GDM1 (cell line): ENCODE measurements at places on chromosomes 4 and X.
A peak's percentile ranks its signal among the peaks of the same experiment; 100 is the strongest.

GRCh38 chrX:149799938-149800337, 18.2 kb downstream of the MAGEA9 start:
- no peak for DNase-seq

DNA sequence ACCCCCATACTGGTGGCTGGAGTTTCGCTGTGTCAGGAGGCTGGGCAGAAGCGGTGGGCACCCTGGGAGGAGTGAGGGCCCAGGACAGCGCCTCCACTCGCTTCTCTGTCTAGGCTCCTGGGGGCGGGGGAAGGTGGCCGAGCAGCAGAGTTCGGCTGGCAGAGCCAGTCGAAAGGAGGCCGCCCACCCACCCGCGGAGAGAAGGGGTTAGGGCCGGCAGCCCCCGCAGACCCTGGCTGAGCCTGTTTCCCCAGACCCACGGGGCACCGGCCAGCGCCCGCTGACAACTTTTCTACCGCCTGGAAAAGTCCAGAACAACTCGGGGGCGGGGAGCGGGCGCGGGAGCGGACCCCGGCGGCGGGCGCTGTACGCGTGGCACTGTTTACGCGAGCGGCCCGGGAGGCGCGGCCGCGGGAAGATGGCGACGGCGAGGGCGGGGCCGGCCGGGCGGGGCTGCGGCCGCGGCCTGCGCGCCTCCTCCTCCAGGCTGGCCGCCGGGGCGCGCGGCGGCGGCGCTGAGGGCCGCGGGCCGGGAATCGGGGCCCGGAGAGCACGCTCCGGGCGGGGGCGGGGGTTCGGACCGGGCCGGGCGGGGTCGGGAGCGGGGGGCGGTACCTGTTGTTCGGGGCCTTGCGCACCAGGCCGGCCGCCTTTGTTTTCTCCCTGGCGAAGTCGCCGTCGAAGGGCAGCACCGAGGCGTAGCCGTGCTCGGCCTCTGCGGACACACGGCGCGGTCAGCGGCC, 628 bp downstream of the MXD4 start:
- DNase-seq: peak; percentile 39

DNA sequence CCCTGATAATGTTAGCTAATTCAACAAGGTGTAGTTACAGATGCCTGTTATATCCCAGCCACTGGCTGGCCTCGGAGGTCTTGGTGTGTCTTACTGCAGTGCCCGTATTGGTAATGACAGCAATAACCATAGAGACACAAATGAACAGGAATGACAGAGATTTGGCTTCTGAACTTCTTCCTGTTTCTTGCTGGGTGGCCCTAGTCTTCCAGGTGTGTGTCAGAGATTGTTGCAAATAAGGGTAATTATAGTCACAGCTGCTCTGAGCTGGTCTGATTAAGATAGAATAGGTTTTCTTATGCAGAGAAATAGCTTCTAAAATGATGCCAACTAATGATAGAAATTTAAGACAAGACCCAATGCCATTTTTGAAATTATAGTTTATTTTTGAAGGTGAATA, 64.1 kb upstream of the MAD2L1 start:
- DNase-seq: no peak

DNA sequence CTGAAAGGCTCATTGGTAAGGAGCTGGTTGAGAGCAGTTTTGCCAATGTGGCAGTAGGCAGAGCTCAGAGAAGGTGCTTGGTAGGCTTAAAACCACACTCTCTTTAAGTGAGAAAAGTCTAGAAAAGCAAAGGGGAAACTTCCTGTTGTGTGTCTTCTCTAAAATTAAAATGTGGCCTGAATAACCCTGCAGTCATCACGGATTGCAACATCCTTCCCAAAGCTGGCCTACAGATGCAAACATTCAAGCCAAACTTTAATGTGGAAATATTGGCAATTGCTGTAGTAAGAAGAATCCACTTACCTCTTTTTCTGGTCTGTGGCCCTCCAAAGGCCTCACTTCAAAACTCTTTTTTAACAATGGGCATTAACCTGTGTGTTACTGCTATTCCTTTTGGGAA, 348.5 kb downstream of the OPHN1 start:
- no peak for DNase-seq

DNA sequence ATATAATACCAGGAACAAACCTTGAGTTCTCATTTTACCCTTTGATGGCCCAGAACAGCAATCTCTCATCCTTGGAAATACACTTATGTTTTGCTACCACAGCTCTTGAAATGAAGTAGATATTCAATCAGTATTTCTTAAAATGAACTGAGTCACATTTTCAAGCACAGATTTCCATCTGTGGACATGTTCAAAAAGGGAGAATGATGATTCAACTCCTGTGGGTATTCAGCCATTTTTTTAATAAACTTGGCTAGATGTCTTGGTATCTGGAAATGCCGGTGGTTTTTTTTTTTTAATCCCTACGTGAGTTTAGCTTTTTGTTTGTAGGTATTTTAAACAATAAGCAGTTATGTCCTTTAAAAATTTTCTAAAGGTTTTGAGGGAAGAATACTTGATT, 64.2 kb upstream of the TRPC5OS start:
- no peak for DNase-seq

GRCh38 chrX:52031371-52031770, 37.6 kb downstream of the MAGED4B start:
- DNase-seq: no peak

- DNase-seq: peak; percentile 14
Observed at GRCh38 chr4:101279377-101279871, 67.9 kb downstream of the PPP3CA start.

DNA sequence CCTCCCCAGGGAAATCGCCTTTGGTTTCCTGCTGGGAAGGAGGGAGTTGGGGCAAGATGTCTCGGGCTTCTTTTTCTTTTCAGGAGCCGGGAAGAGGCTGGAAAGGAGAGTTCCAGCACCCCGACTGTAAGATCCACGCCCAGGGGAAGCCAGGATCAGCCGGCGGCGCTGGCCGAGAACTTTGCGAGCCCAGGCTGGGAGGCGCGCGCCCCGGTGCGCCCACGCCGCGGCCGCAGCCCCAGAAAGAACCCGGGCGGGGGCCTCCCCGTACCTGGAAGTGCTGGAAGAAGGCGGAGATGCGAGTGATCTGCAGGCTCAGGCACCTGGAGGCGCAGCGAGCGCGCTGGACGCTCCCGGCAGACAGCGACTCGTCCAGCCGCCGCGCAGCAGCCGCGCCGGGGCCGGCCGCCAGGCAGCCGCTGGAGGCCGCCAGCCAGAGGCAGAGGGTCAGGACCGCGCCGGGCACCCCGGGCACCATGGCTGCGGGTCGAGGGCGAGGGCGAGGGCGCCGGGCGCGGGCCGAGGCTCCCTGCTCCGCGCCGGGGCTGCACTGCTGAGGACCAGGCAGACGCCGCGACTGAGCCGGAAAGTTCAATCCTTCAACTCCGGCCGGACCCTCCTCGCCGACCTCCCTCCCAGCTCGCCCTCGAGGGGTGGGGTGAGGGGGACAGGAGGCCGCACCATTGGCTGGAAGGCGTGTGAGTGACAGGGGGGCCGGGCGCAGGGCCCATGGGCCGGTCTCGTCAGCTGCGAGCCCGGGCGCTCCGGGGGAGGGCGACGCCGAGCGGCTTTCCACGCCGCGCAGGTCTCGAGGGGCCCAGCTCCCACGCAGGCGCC, at the start of gene ANOS1:
Gene ANOS1 (minus strand): TSS at position 579 of the 837 bp plus-strand sequence. CDS start 101 bp downstream, at position 478.
- no peak for DNase-seq

GRCh38 chr4:160370046-160370445, 1267.2 kb downstream of the RAPGEF2 start:
- DNase-seq: no peak

DNA sequence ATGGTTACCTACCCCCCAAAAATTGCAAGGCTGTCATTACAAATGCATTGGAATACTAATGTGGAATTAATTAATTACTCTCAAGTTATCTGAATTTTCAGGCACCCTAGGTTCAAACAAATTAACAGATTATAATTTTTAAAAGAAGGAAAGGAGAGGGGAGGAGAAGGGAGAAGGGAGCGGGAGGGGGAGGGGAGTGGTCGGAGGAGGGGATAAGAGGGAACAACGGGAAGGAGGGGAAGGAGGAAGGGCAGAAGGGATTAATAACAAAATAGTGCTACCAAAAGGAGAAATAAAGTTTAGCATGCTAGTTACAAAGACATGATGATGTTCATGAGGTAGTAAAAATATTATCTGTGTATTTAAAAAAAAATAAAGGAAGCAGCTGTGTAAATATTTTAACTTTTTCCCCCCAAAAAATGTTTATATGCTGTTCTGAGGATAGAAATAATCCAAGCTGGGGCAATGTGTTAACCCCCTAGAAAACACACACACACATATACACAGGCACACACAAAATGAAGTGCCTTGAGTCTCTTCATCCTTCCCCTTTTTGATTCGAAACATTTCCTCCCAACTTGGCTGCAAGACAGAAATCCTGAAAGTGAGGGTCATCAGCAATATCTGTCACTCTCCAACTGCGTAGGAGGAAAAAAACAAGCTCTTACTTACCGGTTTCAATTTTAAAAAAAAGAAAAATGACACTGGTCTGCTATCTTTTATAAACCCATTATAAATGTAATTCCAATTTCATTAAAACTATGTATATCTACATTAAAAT, 58.8 kb downstream of the PPP3CA start:
- DNase-seq: peak; percentile 36

DNA sequence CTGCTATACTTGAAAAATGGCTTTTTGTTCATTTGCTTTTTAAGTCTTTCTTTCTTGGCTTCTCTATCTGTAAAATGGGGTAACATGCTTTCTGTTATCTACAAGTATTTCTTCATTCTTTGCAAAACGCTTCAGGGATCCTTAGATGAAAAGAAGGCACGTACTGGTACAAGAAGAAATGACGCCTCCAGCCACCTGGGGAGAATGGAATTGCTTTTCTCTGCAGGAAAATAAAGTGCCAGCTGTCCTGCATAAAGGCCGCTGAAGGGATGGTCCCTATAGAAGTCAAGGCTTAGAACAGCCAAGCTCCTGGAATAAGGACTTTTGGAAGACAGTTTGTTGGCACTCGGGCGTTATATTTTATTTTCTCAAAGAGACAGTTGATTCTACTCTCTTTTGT, 210.8 kb upstream of the RASGEF1B start:
- no peak for DNase-seq

DNA sequence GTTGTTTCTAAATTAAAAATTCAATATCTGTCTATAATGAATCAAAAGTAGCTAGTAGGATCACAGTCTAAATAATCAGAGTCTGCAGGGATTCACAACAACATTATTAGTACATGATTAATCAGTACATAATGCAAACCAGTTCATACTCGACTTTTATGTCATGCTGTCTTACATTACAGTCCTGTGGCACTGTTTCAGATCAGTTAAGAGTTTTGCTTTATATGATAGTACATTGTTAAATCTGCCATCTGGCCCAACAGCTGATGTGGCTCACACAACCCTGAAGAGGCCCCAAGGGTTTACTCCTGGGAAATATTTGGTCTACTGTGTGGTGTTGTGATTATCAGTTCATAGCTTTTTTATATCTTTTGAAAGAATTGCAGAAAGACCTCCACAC, 247.1 kb upstream of the ETNPPL start:
- DNase-seq: no peak

- DNase-seq: no peak
Observed at GRCh38 chr4:955161-955921, 18.0 kb downstream of the DGKQ start.

DNA sequence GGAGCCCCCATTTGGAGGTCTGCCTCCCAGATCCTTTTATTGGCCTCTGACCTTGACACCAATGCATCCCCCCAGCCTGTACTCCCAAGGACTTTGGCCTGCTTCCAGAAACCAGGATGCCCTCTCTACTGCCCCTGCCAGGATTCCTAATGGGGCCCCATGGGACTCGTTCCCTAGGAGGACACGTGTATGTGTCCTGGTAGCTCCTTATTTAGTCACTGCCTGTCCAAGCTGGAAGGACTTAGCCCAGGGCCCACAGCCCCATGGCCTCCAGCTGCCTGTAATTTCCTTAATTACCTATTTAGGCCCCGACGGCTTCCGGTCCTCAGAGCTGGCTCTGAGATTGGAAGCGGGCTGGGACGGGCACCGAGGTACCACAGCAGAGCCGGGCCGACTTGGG, 9.4 kb downstream of the ATP2B3 start:
- no peak for DNase-seq

DNA sequence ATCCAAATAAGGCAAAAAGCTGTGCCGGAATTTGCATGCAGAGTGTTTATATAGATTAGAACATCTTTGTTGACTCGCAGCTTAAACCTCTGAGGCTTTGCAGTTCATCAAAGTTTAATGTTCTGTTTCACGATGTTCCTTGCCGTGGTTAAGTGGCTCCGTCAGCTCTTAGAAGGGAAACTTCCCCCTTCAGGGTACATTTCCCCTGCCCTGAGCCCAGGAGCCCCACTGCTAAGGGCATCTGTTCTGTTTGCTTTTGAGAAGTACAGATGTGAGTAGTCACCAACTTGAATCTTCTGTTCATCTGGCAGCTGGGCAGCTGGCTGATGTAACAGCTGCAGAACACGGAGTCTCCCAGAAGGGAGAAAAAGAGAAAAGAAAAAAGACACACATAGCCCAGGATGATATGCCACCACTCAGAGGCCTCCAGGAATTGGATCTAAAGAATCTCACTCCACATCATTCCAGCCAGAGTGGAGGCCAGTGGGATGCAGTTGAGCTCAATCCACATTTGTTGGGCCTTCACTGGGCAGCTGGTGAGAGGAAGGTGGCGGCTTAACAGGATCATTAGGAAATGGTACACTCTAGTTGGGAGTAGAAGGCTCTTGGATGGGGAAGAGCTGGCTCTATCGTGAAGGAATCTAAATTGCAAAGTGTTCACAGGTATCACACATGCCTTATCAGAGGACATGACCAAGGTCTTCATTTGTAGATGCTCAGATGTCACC, 178.7 kb upstream of the RBPJ start:
- DNase-seq: peak; percentile 5

GRCh38 chr4:143016171-143016570, 168.5 kb upstream of the USP38 start:
- DNase-seq: no peak

- DNase-seq: no peak
Observed at GRCh38 chrX:46279925-46280313, 265.3 kb downstream of the ZNF674 start.

DNA sequence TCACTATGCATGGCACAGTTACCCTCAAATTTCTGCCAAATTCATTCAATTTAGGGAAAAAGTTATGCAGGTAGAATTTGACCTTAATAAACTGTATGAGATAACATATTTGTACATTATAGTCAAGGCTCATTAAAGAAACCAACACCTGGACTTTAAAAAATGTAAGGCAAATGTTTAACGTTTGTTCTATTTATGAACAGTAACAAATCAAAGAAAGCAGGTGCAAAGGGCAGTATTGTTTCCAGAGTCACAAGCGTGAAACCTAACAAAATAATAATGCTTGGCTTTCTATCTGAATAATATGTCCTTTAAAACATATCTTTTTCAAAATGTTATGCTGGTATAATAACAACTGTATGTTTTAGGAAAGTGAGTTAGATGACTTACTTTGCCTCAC, 41.2 kb downstream of the LIN54 start:
- DNase-seq: no peak

- DNase-seq: no peak
Observed at GRCh38 chr4:128940971-128941370, 131.5 kb downstream of the JADE1 start.

- peak; percentile 91 for DNase-seq
Observed at GRCh38 chrX:73851014-73852009, 288.3 kb downstream of the CHIC1 start.

DNA sequence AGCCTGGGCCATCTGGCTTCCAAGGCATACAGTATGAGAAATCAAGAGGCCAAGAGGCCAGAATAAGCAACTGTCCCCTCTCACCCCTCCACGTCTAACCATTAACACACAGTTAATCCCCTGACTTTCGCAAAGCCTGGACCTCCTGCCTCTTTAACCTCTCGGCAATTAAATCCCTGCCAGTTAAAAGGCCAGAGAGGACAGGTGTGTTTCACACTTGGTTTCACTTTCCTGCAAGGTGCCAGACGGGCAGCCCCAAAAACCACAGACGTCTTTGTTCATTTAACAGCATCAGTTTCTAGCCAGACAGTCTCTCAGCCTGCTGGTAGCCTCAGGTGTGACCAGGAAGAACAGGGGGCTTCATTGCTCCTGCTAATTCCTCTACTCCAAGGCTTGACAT, 91.1 kb upstream of the KIT start:
- DNase-seq: no peak
